Esophagus squamous epithelium (tissue), 5 donors: ENCODE measurements at places on chromosomes 2 and 18.
A peak's percentile ranks its signal among the peaks of the same experiment; 100 is the strongest.

- no peaks in the 10 kb centered on the region for H3K36me3 ChIP-seq
- peaks cover 4% of the 10 kb centered on the region for H3K4me1 ChIP-seq
- no peak for DNase-seq
- H3K27ac ChIP-seq = no peak overlapping the region
- H3K4me3 ChIP-seq = no peak overlapping the region
Measured at GRCh38 chr2:46438794-46439193, 40.6 kb upstream of the TMEM247 start.

DNA sequence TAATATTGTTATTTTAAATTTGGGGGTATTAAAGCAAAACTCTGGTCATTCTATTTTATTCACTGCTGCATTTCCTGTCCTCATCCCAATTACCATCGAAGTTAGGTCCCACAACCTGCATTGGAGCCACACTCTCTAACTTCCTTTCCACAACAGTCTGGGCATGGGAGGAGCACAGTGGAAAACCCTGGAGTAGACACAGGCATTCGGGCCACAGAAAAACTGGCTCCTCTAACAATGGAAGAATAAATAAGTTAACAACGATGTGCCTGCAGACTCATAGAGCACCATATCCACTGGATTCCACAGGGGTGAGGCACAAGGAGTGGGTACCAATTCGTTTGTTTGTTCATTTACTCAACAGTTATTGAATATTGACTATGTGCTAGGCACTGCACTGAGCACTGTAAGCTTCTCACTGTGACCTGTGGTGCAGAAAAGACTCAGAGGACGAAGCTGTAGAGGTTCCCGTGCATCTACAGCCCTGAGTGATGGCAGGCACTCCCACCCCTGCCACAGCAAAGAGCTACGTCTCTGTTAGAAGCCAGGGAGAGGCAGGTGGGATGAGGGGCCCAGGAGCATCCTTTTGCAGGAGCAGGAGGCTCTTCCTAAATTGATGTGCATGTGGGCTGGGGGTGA is 154.2 kb upstream of the PGAP1 start:
- DNase-seq = no peak
- H3K36me3 ChIP-seq = no peaks in the 10 kb centered on the region
- no peaks in the 10 kb centered on the region for H3K27me3 ChIP-seq
- no peak overlapping the region for H3K27ac ChIP-seq

GRCh38 chr18:30623401-30624065 is 419.0 kb downstream of the DSC3 start:
- no peak overlapping the region for H3K4me3 ChIP-seq
- H3K27ac ChIP-seq = no peak overlapping the region
- H3K4me1 ChIP-seq = no peaks in the 10 kb centered on the region
- H3K36me3 ChIP-seq = no peaks in the 10 kb centered on the region

DNA sequence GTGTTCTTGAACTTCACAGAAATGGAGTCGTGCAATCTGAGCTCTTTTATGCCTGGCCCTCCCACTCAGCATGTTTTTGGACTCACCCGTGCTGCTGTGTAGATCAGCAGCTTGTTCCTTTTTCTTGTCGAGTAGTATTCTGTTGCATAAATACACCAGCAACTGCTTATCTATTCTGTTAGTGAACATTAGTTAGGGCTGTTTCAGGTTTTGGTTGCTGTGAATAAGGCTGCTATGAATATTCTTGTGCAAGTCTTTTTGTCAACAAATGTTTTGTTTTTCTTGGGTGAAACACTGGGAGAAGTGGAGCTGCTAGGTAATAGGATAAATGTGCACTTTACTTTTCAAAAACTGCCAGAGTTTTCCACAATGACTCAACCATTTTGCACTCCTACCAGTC is 15.3 kb upstream of the CIDEA start:
- H3K4me3 ChIP-seq = no peak overlapping the region
- no peak overlapping the region for H3K27ac ChIP-seq
- peaks cover 9% of the 10 kb centered on the region for H3K4me1 ChIP-seq
- no peaks in the 10 kb centered on the region for H3K27me3 ChIP-seq
- H3K36me3 ChIP-seq = no peaks in the 10 kb centered on the region

DNA sequence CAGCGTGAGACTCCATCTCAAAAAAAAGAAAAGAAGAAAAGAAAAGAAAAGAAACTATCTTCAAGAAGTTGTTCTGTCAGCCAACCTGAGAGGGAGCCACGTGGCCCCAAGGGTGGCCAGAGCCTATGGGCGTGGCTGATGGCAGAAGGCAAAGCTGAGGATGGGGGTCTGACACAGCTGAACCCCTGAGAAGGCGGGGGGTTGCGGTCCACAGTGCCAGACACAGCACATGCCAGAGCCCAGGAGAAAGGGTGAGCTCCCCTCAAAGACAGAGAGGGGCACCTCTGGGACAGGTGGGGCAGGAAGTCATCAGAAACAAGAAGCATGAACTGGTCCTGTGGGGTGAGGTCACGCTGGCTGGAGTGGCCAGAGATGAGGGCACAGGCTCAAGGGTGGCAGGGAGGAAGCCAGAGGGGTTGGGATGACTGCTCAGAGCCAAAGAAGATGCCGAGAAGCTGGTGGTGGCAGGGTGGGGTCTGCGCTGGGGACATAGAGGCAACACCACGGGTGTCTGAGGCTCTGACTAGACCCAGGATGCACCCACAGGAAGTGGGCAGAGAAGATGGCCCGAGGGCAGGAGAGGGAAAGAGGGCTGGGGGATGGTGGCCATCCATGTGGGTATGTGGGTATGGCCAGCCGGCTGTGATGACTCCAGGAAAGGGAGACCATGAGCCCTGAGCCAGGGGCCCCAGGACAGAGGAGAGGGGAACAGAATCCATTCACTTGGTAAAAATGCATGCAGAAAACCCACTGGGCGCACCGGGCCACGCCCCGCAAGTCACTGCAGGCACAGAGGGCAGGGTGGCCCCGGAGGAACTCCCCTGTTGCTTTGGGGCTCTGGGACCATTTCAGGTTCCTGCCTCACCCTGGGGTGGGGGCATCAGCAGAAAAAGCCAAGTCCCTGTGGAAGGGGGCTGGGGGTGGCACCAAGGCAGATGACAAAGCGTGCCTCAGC is 8.4 kb downstream of the KIF1A start:
- H3K4me3 ChIP-seq = no peak overlapping the region
- no peak for DNase-seq
- H3K27me3 ChIP-seq = no peaks in the 10 kb centered on the region
- no peaks in the 10 kb centered on the region for H3K4me1 ChIP-seq

GRCh38 chr2:67479261-67479660 is 82.1 kb downstream of the ETAA1 start:
- no peaks in the 10 kb centered on the region for H3K36me3 ChIP-seq
- H3K4me1 ChIP-seq = no peaks in the 10 kb centered on the region
- DNase-seq = no peak
- no peaks in the 10 kb centered on the region for H3K27me3 ChIP-seq
- no peak overlapping the region for H3K27ac ChIP-seq

DNA sequence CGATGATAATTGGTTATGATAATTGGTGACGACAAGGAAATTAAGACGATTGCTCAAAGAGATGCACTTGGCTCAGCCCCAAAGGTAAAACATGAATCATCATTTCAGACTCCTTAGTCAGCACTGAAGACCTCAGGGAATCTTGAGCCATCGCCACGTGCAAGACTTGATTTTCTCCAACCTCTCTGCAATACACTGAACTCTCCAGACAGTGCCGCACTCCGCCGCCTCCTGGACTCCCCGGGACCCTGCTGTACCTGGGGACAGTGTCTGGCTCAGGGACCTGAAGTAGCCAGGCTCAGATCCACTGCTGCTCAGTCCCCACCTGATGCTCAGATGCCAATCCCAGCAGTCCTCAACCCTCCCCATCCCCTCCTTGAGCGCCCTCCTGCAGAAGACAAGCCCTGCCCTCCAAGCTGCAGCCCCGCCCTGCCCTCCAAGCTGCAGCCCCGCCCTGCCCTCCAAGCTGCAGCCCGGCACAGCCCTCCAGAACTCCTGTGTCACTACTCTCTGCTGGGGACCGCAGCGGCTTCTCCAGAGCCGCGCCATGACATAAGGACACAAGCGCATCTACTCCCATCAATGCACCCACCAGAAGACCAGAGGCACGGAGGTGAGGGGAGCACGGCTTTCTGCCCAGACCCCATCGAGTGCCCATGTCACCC is 1.1 kb downstream of the TMEM18 start:
- peak overlapping the region; percentile 76 for H3K4me3 ChIP-seq
- no peak for DNase-seq
- H3K4me1 ChIP-seq = peaks cover 10% of the 10 kb centered on the region
- H3K36me3 ChIP-seq = peaks cover 6% of the 10 kb centered on the region
- H3K27ac ChIP-seq = peak overlapping the region; percentile 99

GRCh38 chr2:65722028-65722778 is 289.8 kb upstream of the SPRED2 start:
- no peak for DNase-seq
- no peaks in the 10 kb centered on the region for H3K4me1 ChIP-seq
- H3K27ac ChIP-seq = no peak overlapping the region
- no peak overlapping the region for H3K4me3 ChIP-seq
- no peaks in the 10 kb centered on the region for H3K27me3 ChIP-seq

DNA sequence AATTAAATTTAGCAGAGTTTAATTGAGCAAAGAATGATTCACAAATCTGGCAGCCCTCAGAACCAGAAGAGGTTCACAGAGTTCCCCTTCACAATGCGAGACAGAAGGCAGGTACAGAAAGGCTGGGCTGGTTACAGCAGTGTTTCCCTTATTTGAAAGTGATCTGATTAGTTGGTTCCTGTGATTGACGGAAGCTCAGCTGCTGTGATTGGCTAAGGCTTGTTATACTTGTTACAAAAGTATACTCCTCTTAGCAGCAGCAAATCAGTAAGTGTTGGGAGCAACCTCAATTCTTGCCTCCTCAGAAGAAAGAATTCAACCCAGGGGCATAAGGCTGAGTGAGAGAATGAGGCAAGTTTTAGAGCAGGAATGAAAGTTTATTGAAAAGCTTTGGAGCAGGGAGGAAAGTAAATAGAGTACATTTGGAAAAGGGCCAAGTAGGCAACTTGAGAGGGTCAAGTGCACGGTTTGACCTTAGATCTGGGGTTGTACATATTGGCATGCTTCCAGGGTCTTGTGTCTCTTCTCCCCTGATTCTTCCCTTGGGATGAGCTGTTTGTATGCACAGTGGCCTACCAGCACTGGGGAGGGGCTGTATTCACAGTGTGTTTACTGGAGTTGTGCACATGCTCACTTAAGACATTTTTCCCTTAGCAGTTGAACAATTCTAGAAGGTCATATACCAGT is 431.8 kb upstream of the RAB12 start:
- H3K4me3 ChIP-seq = no peak overlapping the region
- H3K4me1 ChIP-seq = no peaks in the 10 kb centered on the region
- no peaks in the 10 kb centered on the region for H3K27me3 ChIP-seq
- no peak for DNase-seq
- no peaks in the 10 kb centered on the region for H3K36me3 ChIP-seq

DNA sequence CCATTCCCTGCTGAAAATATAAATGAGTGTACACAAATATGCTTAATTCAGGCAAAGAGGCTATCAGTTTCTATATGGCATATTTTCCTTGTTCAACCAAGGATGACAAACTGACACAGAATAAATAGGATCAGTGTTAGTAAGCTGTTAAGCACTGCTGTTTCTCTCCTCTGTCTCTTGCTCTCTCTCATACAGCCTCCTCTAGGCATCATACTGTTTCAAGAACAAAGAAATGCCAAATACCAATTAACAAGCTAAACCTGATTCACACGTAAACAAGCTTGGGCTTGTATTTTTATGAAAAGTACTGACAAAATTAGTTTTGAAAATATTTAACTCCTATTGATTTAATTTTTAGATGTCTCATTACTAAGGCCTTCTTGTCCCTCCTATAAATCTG is 1027.2 kb upstream of the ACVR2A start:
- no peak overlapping the region for H3K4me3 ChIP-seq
- no peaks in the 10 kb centered on the region for H3K36me3 ChIP-seq
- H3K4me1 ChIP-seq = peaks cover 30% of the 10 kb centered on the region

DNA sequence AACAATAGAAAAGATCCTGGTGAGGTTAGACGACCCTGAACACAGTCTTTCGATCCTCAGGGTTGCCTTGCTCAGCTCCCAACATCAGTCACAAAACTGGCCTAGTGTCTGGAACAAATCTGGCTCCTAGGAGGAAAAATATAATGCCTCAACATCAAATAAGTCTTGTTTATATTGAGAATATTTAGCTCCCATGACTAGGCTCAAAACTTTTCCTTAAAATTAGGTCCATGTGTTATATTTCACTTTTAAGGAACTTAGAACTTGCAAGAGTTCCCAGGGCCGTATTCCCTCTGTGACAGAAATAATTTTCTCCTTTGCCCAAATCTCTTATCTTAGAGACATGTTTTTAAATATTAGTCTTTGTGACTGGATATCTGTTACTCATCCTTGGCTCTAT is 819.7 kb upstream of the ZEB2 start:
- no peaks in the 10 kb centered on the region for H3K36me3 ChIP-seq
- H3K27me3 ChIP-seq = no peaks in the 10 kb centered on the region
- no peak overlapping the region for H3K4me3 ChIP-seq
- no peak overlapping the region for H3K27ac ChIP-seq
- no peaks in the 10 kb centered on the region for H3K4me1 ChIP-seq
- DNase-seq = no peak

- no peak for DNase-seq
- no peaks in the 10 kb centered on the region for H3K36me3 ChIP-seq
- no peak overlapping the region for H3K4me3 ChIP-seq
Measured at GRCh38 chr2:69734035-69734611, 7.8 kb upstream of the ANXA4 start.

DNA sequence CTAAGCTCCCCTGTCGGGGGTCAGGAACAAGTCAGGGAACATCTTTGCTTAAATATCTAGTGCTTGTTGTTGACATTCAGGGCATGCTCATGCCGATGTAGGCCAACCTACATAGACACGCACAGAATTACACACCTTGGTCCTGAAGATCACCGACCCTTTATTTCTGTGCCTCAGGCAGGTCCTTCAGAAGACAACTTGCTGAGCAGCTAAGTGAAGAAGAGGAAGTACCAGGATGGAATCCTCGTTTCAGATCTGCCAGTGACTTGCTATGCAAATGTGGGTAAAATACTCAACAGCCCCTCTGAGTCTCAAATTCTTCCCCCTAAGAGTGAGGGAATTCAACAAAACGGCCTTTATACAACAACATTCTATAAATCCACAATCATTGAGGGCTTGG is 494.7 kb downstream of the BCL11A start:
- H3K27me3 ChIP-seq = no peaks in the 10 kb centered on the region
- H3K4me1 ChIP-seq = no peaks in the 10 kb centered on the region
- no peak overlapping the region for H3K27ac ChIP-seq
- no peak for DNase-seq
- H3K36me3 ChIP-seq = no peaks in the 10 kb centered on the region

DNA sequence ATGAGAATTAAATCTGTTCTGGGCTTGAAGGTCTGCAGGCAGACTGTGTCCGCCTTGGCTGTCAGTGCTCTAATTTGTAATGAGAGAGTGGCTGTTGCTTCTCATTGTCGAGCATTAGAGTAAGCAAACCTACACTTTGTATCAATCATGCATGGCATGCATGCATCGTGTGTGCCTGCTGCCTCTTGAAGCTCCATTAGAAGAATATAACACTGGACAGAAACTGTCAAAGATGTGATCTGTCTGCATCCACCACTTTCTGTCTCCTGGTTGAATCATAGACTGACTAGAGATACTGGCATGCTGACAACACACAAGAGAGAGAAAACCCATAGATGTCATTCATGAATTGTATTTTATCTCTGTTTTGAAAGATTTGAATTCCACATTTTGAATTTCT is 275.0 kb upstream of the NXPH2 start:
- H3K27me3 ChIP-seq = no peaks in the 10 kb centered on the region
- no peaks in the 10 kb centered on the region for H3K4me1 ChIP-seq
- no peak for DNase-seq
- no peaks in the 10 kb centered on the region for H3K36me3 ChIP-seq
- H3K27ac ChIP-seq = no peak overlapping the region

GRCh38 chr18:2729757-2730156 is 74.2 kb downstream of the SMCHD1 start:
- no peaks in the 10 kb centered on the region for H3K27me3 ChIP-seq
- no peaks in the 10 kb centered on the region for H3K4me1 ChIP-seq
